Right atrium auricular region (tissue), 2 donors: ENCODE measurements at places on chromosomes 3 and 15. TPM values are rescaled to one million over a fixed set of nuclear protein-coding genes. Genes with fewer than 3 reads are reported as not detected.
A peak's percentile ranks its signal among the peaks of the same experiment; 100 is the strongest.

GRCh38 chr15:39149636-39150150 is 431.2 kb upstream of the THBS1 start:
- no peaks in the 10 kb centered on the region for H3K27me3 ChIP-seq
- no peaks in the 10 kb centered on the region for H3K36me3 ChIP-seq
- no peaks in the 10 kb centered on the region for H3K4me1 ChIP-seq
- no peak overlapping the region for H3K27ac ChIP-seq

DNA sequence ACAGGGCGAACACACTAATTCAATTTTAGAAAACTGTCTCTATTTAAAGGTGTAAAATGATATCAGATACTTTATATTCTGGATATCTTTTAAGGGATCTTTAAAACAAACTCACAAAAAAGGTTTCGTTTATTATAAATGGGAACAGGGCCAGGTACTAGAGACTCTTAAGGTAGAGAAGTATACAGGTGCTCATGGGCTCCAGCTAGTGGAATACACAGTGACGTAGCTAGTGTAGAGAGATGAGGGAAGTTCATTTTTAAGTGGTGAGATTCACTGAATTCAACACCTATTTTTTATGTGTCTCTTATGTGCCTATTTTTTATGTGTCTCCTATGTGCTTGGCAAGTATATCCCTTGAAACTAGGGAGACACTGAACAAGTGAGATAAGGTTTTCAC is 132.7 kb upstream of the FAM3D start:
- H3K4me3 ChIP-seq = no peak overlapping the region
- H3K27me3 ChIP-seq = no peaks in the 10 kb centered on the region
- no peaks in the 10 kb centered on the region for H3K36me3 ChIP-seq
- no peak for DNase-seq

Gene NR2E3
- not detected for total RNA-seq

DNA sequence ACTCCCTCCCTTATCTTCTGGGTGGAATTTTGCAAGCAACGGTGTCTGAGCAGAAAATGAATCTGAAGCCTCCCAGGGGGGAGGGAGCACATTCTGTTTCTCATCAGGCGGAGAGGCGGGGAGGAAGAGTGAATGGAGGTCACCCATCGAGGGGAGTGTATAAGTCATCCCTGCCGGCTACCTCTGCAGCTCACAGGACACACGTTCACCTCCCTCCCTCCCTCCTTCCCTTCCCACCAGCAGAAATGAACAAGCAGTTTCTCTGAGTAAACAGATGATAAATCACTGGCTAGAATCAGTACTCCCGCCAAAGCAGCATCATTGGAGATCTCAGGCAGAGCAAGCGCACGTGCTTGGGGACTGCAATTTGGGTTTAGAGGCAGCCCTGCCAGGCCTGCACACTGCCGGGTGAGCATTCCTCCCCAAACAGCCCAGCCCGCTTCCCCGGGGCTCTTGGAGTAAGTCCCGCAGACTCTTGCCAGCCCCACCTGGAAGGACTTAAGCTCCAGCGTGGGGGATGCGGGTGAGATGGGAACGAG is 38.3 kb downstream of the CPN2 start:
- H3K4me3 ChIP-seq = no peak overlapping the region
- no peaks in the 10 kb centered on the region for H3K4me1 ChIP-seq
- H3K27me3 ChIP-seq = no peaks in the 10 kb centered on the region
- H3K36me3 ChIP-seq = no peaks in the 10 kb centered on the region

DNA sequence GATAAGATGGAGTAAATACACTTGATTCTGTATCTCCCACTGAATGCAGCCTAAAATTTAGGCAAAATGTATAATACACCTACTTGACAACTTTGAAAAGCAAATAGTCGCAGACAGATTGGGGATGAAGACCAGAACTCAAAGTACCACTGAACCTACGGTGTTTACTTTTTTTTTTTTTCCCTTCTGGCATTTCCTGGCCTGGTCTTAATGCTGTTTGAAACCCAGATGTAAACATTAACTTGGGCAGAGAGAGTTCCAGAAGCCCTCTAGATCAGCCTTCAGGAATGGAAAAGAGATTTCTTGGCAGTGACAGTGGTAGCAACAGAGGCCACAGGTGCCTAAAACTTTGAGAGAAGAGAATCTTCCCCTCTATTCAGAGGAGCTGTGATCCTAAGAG is 27.8 kb downstream of the ALPK3 start:
- DNase-seq = no peak
- no peaks in the 10 kb centered on the region for H3K27me3 ChIP-seq
- H3K4me3 ChIP-seq = no peak overlapping the region

DNA sequence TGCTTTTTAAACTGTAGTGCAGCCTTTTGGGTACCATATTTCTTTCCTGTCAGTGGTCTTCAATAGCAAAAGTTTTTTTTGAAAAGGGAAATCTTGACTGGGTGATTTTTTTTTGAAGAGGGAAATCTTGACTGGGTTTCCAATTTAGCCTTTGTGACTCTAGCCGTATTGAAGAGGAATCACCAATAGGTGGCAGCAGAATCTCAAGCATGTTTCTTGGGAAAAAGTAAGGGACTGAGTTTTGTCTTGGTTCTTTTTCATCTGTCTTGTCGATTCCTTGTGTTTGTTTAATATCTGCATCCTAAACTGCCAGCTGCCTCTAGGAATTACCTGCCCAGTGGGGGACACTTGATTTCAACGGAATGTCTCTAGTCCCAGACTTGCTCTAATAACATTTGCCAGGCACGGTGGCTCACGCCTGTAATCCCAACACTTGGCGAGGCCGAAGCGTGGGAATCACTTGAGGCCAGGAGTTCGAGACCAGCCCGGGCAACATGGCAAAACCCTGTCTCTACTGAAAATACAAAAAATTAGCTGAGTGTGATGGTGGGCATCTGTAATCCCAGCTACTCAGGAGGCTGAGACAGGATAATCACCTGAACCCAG is 89.2 kb downstream of the RBPMS2 start:
- DNase-seq = no peak
- H3K4me3 ChIP-seq = no peak overlapping the region
- no peak overlapping the region for H3K27ac ChIP-seq
- H3K36me3 ChIP-seq = peaks cover 57% of the 10 kb centered on the region
- no peaks in the 10 kb centered on the region for H3K4me1 ChIP-seq

Gene LRRIQ4
- 0.43 TPM for total RNA-seq

DNA sequence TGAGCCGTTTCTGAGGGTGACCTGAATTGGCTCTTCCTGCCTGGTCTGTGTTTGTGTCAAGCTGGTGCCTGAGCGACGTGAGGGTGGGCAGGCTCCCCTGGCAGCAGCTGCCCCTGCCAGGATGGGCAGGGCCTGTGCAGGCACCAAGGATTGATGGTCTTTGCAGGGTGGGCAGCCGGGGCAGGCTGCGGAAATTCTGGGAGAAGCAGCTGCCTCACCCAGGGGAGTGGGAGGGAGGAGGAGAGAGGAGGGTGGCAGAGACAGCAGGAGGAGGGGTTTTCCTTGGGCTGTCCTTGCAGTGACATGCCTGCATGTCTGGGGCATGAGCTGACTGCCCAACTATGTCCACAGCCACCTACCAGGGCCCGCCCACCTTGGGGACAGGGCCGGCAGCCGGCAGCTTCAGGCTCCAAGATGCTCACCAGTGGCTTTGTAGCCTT is 27.9 kb upstream of the SLC6A6 start:
- H3K4me3 ChIP-seq = no peak overlapping the region
- H3K27me3 ChIP-seq = no peaks in the 10 kb centered on the region
- H3K36me3 ChIP-seq = no peaks in the 10 kb centered on the region
- DNase-seq = peak; percentile 61
- H3K27ac ChIP-seq = peak overlapping the region; percentile 73

Gene BCHE
- total RNA-seq = 31.8 TPM

Gene GATA2
- 26.1 TPM for total RNA-seq

GRCh38 chr15:36737430-36737891 is 158.0 kb downstream of the CDIN1 start:
- no peaks in the 10 kb centered on the region for H3K4me1 ChIP-seq
- H3K36me3 ChIP-seq = no peaks in the 10 kb centered on the region
- DNase-seq = no peak
- H3K27me3 ChIP-seq = no peaks in the 10 kb centered on the region
- H3K27ac ChIP-seq = no peak overlapping the region

Gene DAPK2
- total RNA-seq = 57.6 TPM

Gene TXNRD3
- total RNA-seq = 6.8 TPM

GRCh38 chr15:61016087-61016486 is 213.0 kb downstream of the RORA start:
- no peak overlapping the region for H3K4me3 ChIP-seq
- H3K4me1 ChIP-seq = no peaks in the 10 kb centered on the region
- DNase-seq = no peak
- H3K36me3 ChIP-seq = no peaks in the 10 kb centered on the region

DNA sequence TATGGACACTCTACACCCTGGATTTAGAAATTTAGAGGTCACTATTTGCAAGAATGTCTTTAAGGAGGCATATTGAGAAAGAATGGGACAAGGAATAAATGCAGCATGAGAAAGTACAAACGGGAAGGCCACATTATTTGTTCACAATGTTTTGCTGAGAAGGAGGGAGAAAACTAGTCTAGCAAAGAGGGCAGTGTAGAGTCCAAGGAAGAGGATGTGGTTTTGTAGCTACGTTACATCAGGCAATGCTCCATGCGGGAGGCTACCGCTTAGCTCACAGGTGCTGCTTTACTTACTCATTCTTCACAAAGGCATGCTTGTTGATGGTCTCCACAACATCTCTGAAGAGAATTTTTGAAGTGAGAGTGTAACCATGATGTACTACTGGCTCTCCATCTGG is 191.1 kb downstream of the PLCH1 start:
- no peaks in the 10 kb centered on the region for H3K36me3 ChIP-seq
- H3K4me3 ChIP-seq = no peak overlapping the region
- H3K27me3 ChIP-seq = no peaks in the 10 kb centered on the region
- no peak for DNase-seq
- H3K4me1 ChIP-seq = no peaks in the 10 kb centered on the region
- H3K27ac ChIP-seq = no peak overlapping the region

GRCh38 chr3:62332835-62333244 is 40.5 kb downstream of the FEZF2 start:
- H3K36me3 ChIP-seq = no peaks in the 10 kb centered on the region
- no peaks in the 10 kb centered on the region for H3K27me3 ChIP-seq
- H3K4me3 ChIP-seq = no peak overlapping the region
- no peak for DNase-seq

DNA sequence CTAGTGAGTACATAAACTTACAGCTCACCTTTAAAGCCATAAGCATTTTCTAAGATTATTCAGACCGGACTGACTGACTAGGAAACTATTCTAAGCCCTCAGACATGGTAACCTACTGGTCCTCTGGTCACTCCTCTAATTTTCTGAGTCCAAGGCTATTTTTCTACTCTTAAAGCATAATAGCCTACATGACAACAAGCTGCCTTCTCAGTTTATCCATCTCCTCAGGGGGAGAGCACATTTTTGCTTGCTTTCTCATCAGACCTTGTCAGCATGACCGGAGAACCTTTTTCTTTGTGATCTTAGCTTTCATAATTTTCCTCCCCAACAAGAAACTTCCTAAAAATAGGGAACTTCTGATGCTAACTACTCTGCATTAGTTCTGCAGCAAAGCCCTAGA is 38.4 kb downstream of the UBP1 start:
- H3K36me3 ChIP-seq = peaks cover 77% of the 10 kb centered on the region
- H3K4me1 ChIP-seq = no peaks in the 10 kb centered on the region
- no peaks in the 10 kb centered on the region for H3K27me3 ChIP-seq
- H3K27ac ChIP-seq = no peak overlapping the region
- no peak overlapping the region for H3K4me3 ChIP-seq
- no peak for DNase-seq

DNA sequence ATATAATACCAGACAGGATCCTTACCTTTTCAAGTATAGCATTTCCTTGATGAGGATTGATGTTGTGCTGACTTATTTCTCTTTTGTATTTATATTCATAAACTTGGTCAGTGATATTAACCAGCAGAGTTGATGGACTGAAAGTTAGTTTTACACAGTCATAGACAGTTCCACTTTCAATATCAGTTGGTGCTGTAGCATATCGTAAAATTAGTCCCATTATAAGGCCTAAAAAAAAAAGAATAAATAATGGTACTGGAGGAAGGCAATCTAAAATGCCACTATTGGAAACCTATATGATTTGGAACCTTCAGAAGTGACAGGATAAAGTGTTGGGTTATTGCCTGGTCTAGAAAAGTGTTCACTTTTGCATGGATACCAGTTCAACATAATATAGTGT is 16.3 kb downstream of the SLC9A9 start:
- no peak for DNase-seq
- no peak overlapping the region for H3K27ac ChIP-seq
- H3K27me3 ChIP-seq = no peaks in the 10 kb centered on the region
- no peak overlapping the region for H3K4me3 ChIP-seq

DNA sequence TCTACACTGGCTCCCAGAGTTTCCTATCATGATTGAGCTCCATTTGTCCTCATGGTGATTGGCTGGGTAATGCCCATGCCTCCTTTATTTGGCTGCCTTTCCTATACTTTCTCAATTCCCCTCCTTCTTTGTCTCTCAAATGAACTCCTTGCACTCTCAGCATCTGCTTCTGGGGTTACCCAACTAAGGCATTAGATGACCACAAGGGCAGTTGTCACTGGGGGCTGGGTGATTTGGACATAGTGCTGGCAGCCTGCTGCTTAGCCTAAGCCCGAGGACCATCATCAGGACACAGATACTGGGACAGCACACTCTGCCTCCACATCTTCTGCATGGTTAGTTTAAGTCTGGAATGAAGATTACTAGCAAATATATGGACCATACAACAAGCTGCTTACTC is 49.2 kb upstream of the LRRFIP2 start:
- no peak overlapping the region for H3K27ac ChIP-seq
- H3K4me1 ChIP-seq = no peaks in the 10 kb centered on the region
- no peak for DNase-seq
- no peak overlapping the region for H3K4me3 ChIP-seq

DNA sequence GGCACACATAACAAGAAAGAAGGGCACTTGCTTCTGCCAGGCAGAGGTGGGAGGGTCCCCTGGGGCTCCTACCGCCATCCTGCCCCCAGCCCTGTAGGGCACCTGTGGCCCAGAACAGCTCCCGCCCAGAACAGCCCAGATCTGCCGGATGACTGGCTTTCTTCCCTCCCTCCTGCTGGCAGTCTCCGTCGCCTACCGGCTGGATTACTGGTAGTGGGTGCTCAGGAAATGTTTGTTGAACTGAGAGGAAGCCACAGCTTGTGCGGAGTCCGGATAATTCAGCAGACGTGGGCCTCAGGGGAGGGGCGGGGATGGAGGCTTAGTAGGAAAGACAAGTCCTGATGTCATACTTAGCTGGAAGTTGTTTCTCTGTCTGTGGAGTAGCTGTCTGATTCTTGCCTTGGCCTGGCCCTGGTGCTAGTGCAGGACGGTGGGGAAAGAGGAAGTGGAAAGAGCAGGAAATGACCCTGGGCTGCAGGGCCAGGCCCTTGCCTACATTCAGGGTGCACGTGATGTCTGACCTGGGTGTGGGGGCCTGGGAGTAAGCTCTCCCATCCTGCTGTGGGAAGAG is 6.7 kb downstream of the CCDC9B start:
- H3K4me1 ChIP-seq = peaks cover 89% of the 10 kb centered on the region
- peak; percentile 81 for DNase-seq
- no peak overlapping the region for H3K4me3 ChIP-seq
